ENCODE measurements at places on chromosomes 16 and 17.

GRCh38 chr17:30290696-30291542 is 825 bp downstream of the BLMH start:
- DNase-seq = peak; percentile 58

DNA sequence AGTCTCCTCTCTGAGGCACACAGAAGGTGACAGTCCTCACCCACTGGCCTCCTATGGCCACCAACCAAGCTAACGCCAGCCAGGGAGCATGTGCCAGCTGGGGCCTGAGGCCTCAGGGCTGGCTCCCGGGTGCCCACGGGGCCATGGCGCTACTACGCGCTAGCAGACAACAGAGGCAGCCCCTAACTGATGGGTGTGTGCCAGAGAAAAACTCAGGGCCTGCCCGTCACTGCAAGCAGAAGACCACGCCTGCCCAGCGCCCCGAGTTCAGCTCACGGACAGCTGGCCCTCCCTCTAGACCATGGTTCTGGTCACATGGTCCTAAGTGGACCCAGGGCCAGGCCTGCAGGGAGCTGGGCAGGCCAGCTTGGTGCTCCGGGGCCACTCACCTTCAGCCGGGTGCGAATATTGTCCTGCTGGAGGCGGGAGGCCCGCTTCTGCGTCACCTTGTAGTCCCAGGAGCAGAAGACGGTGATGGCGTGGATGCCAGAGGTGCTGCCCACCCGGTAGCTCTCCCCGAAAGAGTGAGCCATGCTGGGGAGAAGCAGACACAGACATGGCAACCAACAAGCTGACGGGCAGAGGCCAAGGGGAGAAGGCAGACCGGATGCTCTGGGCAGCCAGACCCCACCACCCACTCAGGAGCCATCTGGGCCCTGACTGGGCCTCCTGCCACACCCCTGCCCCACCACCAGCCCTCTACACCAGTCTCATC is 6.2 kb downstream of the TMC6 start:
- DNase-seq = no peak

- no peak for DNase-seq
Measured at GRCh38 chr16:17062676-17063075, 408.1 kb downstream of the XYLT1 start.

DNA sequence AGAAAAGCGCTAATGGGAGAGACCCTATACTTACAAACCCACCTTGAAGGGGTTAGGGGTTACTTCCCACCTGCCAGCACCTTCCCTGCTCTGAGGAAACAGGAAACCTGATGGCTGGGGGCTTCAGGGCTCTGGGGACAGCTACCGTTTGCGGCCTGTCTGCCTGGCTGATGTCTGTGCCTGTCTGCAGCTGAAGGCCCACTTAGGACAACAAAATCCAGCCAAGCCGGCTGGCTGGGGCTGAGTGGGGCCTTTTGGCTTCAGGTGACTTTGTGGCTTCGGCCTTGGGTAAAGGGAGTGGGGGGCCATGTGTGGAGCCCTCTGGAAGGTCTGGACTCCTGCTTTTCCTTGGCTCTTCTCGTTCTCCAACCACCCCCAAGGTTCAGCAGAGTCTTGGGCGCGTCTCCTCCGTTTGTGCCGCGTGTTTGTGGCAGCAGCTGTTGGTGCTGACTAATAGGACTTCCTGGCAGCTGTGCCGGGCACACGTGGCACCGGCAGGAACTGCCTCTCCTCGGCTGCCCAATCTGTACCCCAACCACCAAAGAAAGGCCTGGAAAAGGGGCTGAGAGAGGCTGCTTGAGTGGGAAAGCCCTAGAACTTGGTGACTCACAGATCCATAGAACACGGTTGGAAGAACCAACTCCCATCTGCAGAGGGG is 186.7 kb downstream of the MSI2 start:
- DNase-seq = peak; percentile 88

GRCh38 chr17:77035526-77035925 is 105.2 kb upstream of the SEC14L1 start:
- DNase-seq = no peak

DNA sequence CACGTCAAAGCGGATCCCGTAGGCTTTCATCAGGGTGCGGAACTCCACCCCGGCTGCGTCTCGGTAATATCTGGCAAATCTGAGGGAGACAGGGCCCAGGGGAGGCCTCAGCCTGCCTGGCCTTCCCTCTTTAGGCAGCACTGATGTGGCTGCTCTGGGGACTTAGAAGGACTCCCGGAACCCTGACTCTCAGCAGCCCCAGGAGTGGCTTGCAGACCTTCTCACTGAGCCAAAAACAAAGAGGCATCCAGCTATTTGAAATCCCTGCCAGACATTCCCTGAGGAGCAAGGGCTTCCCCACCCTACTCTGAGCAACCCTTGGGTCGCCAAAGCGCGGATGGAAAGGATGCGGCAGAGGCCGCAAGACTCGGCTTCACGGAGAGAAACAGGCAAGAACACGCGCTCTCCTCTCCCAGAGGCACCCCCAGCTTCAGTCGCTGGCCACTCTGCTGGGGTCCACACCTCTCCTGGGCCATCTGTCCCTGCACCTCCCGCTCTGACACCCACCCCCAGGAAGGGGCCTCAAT is 7.9 kb downstream of the P2RX5 start:
- peak; percentile 71 for DNase-seq

DNA sequence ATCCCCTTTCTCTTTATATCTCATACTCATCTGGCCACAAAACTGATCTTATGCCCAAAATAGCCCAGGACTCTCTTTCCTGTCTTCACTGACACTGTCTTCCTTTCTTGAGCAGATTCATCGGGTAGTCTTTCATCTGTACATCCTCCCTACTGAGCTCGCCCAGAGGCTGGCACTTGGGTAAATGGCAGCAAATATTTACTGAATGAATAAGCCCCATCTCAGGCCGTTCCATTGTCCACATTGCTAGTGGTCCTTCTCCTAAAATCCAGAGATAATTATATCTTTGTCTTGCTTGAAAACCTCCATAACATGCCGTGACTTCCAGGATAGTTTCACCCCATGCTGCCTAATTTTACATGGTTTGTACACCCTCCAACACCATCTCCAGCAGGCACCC is 158.1 kb upstream of the SDK2 start:
- DNase-seq = no peak

- DNase-seq = no peak
Measured at GRCh38 chr17:43356999-43357398, 41.8 kb upstream of the ARL4D start.

GRCh38 chr16:8565498-8565897 is 24.8 kb downstream of the TMEM114 start:
- no peak for DNase-seq

DNA sequence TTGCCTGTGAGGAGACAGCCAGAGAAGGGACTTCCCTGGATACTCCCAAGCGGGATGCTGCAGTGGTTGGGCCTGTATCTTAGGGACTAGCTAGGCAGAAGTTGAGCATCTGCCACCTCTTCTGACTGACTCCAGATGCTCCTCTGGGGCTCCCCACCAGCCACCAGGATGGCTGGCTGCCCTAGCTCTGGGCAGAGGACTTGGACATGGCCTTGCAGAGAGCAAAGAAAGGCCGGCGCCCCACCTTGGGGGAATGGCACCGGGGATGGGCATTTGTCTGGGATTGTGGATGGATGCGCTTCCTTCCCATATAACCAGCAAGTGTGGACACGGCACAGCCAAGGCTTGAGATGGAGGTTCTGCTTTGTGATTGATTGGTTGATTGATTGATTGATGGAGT is 69.0 kb downstream of the OR1D5 start:
- DNase-seq = no peak

GRCh38 chr16:8084882-8085281 is 505.4 kb downstream of the TMEM114 start:
- DNase-seq = no peak

DNA sequence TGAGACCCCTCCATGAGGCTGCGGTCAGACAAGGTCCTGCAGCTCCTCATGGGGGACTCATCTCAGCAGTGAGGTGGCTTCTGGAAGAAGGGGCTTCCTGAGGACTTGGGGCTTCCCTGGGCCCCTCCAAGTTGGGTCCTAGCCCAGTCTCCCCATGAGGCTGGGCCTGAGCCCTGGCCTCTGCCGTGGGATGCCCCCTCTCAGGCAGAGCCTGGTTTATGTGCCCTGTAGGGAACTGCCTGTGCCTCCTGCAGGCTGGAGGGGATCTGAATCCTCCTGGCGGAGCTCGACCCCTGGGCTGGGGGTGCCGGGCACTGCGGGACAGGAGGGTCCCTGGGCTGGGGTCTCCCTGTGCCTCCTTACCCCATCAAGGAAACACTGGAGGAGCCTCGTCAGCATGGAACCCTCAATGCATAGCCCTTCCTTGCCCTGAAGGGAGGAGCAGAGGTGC is 45.8 kb downstream of the TNFRSF13B start:
- no peak for DNase-seq

GRCh38 chr17:78878261-78878660 is 24.7 kb downstream of the CEP295NL start:
- no peak for DNase-seq

DNA sequence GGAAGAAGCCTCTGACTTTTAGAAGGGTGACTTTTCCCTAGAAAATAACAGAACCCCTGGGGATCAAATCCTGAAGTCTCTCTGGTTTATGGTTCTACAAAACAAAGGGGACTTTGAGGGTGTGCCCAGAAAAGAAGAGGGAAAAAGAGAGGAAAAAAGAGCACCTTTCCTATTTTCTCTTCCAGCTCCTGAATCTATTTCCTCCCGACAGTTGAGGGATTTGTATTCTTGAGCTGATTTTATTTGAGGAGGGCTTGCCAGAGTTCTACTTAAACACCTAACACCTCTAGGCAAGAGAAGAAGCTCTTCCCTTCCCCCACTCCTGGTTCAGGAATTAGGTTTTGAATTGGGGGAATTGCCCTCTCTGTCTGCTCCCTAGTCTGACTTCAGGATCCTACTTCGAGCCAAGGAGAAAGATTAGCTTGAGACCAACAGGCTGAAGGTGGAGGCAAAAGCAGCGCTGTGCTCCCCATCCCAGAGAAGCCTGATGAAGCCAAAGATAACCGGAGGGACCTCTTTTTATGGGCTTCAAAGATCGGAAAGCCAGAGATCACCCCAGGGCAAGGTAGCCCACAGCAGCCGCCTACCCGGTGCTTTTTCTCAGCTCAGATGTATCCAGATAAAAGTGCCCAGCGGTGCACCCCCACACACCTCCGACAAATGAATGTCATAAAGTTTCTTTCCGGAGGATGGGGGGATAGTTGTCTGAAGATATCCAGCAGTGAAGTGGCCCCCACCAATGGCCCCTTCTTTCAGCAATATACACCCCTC is 796 bp downstream of the HOXB3 start:
- no peak for DNase-seq

GRCh38 chr17:32504166-32504990 is 17.6 kb downstream of the CDK5R1 start:
- no peak for DNase-seq

GRCh38 chr17:55842405-55843158 is 91.7 kb downstream of the PCTP start:
- no peak for DNase-seq

- DNase-seq = no peak
Measured at GRCh38 chr17:56373981-56374833, 219.3 kb upstream of the NOG start.

DNA sequence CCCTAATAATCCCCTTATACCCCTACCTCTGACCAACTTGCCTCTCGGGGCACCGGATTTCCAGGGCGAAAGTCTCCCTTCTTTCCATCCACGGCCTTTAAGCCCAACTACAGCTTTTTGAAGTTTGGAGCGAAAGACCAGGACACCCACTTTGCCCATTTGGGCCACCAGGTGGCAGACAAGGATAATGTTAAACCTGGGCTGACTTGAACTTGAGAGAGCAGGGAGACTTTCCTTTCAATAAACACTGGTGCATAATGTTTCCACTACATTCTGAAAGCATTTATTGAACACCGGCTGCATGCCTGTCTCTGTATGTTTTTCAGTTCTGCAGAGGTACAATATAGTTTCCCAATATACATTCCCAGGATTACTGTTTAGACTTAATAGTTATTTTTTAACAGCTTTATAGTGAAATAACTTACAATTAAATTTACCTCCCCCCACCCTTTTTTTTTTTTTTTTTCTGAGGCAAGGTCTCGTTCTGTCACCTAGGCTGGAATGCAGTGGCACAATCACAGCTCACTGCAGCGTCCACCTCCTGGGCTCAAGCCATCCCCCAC is 6.9 kb upstream of the CES3 start:
- peak; percentile 72 for DNase-seq

GRCh38 chr16:72199761-72200337 is 27.9 kb upstream of the PMFBP1 start:
- no peak for DNase-seq

- DNase-seq = no peak
Measured at GRCh38 chr16:58859958-58860669, 126.0 kb upstream of the GOT2 start.

DNA sequence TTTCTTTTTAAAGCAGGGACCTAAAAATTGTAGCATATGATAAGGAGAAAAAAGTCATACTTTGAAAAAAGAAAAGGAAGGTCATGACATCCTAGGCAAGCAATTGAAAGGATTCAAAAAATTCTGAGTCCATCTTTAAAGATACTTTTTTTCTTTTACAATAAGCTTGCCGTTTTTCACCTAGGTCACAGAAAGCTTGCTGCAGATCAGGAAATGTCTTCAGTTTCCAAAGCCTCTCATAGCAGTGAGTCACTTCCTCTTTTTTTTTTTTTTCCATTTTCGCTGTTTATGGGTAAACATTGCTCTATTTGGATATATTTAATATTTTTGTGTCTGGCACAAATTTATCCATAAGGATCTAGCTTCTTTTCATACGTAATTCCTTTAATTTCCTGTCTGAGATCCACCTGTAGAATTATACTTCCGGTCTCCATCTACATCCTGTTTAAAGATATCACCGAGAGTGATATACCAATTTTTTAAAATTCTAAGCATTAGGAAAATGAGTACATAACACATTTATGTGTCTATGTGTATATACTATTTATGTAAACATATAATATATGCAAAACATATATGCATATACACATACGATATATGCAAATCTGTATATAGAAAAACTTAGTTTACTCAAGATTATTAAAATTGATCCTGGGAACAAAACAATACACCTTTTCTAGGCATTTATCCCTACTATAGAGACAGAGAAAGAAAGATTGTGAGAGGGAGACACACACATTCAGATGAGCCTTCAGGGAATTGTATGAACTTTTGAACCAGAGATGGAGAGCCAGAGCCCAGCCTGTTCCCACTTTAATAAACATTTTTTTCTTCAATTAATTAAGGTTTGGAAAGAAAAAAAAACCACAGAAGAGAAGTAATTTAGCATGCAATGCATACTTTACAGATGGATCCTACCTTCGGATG is 134.4 kb downstream of the SKAP1 start:
- peak; percentile 63 for DNase-seq

DNA sequence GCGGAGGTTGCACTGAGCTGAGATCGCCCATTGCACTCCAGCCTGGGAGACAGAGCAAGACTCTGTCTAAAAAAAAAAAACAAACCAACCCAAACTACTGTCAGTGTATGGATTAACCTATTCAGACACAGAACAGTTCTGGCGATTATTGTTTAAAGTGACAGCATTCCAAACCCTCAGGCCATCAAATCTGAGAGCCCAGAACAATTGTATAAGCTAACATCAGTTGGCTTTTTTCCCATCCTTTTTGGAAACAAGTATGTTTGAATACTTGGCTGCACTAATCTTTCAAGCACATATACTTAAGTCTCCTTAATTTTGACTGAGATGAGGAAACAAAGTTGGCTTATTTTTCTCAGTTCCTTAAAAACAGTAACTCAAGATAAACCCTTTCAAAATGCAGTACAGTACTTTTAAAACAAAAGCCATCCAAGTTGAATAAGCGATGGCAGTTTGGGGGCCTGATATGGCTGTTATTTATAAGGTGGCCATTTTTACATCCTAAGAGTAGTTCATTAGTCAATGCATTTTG is 1.4 kb downstream of the ZSWIM7 start:
- no peak for DNase-seq

- DNase-seq = no peak
Measured at GRCh38 chr17:81837641-81838040, 2.8 kb upstream of the PPP1R27 start.
